Lung (tissue), 17 donors: ENCODE measurements at places on chromosomes 2 and 18. TPM values are rescaled to one million over a fixed set of nuclear protein-coding genes. Genes with fewer than 3 reads are reported as not detected.

YIPF4 gene
- 14.2 TPM for polyA plus RNA-seq

IL1R2 gene
- 9.2 TPM for polyA plus RNA-seq

- peak; percentile 43 for DNase-seq
Observed at GRCh38 chr2:152718909-152719645, 657 bp downstream of the ARL6IP6 start.

EVX2 gene
- not detected for polyA plus RNA-seq

DYNAP gene
- polyA plus RNA-seq = not detected

DNA sequence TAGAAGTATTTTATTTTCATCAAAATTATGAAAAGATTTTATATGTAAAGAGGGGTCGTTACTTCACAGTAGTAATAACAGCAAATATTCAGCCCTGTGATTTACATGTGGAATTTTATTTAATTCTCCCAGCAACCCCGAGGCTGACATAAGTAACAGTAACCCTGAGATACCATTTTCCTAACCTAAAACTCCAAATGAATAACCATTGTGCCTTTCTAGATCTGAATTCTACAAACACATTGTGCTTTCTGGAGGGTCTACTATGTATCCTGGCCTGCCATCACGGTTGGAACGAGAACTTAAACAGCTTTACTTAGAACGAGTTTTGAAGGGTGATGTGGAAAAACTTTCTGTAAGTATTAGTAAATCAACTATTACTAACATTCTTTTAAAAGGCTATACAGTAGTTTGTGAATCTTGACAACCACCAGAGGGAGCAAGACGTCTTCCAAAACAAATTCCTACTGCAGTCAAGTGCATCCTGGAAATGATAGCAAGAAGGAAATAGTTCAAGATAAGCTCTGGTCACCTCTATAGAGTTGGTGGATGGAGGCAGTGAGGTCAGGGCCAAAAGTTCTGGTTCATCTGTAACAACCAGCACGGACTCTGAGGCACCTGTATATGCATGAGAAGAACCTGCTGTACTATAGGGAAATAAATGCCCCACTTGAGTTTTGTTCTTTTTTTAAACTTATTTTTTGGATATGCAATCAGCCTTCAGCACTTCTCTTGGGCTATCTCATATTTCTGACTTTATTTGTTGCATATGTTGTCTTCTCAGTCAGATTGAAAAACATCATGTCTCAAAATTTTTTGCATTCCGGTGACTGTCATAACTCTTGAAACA, 37.4 kb downstream of the ACTR2 start:
- peak; percentile 87 for DNase-seq

GRCh38 chr2:152826581-152827279, 108.3 kb downstream of the ARL6IP6 start:
- no peak for DNase-seq

GRCh38 chr2:161208527-161209139, 48.4 kb downstream of the TANK start:
- no peak for DNase-seq

REG3A gene
- polyA plus RNA-seq = not detected

- no peak for DNase-seq
Observed at GRCh38 chr2:109218087-109218791, 89.2 kb downstream of the SH3RF3 start.

DNA sequence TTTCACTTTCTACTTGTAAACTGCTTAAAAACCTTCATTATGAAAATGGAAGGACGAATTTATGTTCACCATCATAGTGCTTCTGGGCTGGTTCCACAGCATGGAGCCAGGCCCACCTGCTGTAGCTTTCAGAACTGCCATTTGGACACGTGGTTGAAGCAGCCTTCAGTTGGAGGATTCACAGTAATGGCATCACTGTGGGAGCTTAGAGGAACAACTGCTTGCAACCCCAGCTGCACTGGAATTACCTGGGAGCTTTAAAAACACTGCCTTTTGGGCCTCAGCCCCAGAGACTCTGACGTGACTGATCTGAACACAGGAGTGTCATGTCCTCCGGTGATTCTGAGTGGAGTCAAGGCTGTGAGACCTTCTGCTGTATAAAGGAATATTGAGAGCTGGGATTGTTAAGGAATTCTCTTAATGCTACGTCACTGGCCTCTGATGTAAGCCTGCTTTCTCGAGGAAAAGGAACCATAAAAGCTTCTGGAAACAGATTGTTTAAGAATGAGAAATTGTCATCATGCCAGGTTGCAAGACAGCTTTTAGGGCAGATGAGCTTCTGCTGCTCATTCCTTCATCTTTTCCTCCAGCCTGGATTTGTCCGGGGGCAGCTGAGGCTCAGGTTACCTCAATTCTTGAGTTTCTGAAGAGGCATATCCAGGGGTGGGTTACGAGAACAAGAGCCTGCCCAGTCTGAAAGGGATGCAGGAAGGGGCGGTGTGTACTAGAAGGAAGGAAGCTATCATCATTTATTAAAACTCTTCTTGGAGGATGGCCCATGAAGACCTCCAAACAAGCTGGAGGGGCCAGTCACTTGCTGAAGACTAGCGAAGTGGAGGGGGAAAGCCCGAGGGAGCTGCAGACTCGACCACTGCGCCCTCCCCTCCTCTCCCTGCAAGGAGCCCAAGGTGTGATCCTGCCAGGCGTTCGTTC, 1.3 kb upstream of the IL1R1 start:
- DNase-seq = peak; percentile 90

DNA sequence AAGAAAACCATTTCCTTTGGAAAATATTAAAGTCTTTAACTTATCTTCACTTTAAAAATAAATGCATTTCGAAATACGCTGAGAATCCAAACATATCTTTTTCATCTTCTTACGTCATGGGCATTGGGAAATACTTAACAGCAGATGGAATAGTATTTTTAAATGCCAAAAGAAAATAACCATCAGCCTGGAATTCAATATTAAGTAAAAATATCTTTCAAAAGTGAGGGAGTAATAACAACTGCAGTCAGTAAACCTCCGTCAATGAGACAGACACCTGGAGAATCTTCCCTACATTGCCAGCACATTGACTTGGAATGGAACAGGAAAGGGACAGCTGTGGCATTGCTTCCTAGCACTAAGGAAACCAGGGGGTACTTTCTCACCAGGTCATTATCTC, 290.4 kb upstream of the TNP1 start:
- peak; percentile 77 for DNase-seq

- no peak for DNase-seq
Observed at GRCh38 chr2:207244971-207245925, 79.5 kb upstream of the KLF7 start.

GRCh38 chr2:222942561-222942960, 81.7 kb downstream of the ACSL3 start:
- no peak for DNase-seq

DNA sequence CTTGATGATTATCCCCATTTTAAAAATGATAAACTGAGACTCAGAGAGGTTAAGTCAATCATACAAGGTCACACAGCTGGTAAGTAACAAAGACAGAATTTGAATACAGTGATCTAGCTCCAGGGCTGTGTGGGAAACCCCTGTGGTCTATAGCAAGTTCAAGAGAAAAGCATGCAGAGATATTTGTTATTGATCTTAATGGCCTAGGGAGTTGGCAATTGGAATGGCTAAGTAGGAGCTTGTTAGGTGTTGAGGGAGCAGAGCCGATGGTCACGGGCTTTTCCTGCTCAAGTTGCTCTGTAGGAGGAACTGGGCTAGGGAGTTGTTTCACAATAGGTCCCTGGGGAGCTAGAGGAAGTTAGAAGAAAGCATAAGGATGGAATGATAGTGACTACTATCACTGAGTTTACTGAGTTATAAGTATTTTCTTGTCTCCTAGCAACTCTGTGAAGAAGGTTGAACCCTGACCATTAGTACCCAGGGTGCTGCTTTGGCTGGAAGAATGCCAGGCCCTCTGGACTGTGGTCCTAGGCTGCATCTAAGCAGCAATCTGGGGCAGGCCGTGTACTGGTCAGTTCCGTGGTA, 30.0 kb downstream of the RNF125 start:
- no peak for DNase-seq

- DNase-seq = peak; percentile 45
Observed at GRCh38 chr2:20925265-20925889, 102.5 kb upstream of the LDAH start.

DNA sequence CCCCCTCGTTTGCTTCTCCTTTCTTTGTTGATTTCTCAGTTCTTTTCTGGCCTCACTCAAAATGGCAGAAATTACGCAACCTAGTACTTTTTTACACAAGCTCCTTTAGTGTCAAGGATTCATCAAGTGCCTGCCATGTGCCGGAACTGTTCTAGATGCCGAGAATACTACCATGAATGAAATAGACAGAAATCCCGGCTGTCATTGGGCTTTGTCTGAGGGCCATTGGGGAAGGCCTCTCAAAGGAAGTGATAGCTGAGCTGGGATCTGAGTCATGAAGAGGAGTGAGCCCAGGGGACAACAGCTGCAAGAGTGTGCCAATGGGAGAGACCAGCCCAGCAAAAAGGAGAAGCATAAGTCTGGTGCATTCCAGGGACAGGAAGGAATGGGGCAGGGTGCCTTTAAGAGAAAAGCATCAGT, 34.3 kb upstream of the PPP1CB start:
- peak; percentile 60 for DNase-seq

DNA sequence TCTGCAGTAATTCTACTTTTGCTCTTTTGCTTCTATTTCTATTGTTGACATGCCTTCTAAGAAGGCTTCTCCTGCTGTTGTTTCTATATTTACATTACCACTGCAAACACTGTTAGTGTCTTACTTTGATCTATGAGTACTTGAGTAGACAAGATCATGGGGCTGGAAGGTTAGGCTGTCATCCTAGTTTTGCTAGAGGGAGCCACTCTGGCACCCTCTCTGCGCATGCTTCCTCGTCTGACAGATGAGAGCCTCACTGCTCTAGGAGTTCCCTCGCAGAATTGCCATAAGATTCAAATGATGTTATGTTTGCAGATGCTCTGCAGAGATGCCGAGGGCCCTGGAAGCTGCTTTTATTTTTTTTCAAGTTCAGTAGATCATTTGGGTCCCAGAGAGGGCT, 185.6 kb downstream of the RNF144A start:
- no peak for DNase-seq

DNA sequence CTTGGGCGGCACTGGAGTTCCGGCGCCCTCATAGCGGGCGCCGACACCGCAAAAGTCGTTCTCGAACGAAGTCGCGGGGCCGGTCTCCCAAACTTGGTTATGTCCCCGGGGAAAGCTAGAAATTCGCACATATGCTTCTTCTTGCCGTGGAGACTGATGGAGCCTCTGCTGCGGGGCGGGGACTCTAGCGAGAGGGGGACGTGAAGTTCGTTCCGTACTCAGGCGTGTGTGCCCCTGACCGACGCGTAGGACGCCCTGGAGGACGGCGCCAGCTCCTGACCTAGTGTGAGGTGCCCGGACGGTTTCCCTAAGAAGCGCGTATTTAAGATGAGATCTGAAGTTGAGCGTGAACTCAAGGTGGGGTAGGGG, 465 bp downstream of the RBM44 start:
- no peak for DNase-seq

DNA sequence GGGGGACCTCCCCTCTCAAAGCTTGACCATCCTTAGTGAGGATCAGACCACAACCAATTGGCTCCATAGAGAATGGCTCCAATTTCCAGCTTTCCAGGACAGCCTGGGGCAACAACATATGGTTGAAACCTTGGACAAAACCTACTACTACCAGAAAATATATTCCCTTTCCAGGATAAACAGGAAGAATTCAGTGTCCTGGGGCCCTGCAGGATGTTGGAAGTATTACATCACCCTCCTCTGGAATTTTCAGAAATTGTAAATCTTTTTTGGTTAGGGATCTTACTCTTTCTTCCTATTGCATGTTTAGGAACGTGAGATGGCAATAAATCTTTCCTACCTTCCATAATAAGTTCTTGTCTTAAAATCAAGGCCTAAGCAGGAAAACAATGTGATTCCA, 158.9 kb upstream of the MEIS1 start:
- no peak for DNase-seq

CNGA3 gene
- polyA plus RNA-seq = 0.13 TPM

CDH7 gene
- polyA plus RNA-seq = 0.07 TPM

DNA sequence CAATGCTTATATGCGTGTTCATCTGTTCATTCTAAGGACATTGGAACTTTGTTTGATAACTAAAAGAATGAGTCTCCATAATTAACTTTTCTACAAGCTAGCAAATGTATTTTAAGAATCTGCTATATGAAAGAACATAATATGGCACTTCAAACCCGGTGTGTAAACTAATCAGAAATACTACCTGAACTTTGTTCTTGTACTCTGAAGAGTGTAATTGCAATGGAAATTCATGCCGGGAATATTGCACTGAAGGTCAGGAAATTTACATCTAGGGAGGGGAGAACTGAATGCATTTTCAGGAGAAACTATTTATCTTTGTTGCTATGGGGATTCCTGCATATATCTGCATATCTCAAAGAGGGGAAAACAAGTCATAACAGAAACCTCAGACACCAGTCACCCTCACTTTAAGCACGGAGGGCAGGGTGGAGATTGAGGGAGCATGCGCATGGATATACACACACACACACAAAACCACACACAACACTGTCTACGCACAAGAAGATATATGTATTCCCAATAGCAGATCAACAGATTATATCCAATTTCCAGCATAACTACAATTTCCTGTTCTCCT, 76.2 kb downstream of the DTNA start:
- no peak for DNase-seq
